ENCODE measurements at places on chromosomes 11 and 22.
A peak's percentile ranks its signal among the peaks of the same experiment; 100 is the strongest.

DNA sequence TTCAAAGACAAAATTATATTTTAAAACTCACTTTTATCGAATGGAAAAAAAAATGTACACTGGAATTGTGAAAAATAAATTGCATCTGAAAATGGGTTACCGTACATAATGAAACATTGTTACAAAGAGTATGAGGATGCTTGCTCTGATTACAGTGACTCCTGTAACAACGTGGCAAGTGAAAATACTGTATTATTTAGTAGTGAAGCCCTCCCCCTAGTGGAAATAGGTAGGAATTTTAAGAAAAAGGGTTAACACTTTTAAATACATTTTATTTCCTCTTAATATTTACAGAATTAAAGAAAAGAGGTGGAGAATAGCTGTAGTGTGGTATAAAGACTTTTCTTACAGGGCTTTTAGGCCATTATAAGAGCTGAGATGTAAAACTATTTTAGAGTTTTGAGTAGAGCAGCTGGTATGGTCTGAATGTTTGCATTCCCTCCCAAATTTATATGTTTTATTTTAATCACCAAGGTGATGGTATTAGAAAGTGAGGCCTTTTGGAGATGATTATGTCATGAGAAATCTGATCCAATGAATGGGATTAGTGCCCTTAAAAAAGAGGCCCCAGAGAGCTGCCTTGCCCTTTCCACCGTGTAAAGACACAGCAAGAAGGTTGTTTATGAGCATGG lies 25.2 kb downstream of the FAM76B start:
- peak; percentile 60 for DNase-seq

- DNase-seq, result no peak
Observed at GRCh38 chr11:76785513-76785912, 2.4 kb downstream of the TSKU start.

DNA sequence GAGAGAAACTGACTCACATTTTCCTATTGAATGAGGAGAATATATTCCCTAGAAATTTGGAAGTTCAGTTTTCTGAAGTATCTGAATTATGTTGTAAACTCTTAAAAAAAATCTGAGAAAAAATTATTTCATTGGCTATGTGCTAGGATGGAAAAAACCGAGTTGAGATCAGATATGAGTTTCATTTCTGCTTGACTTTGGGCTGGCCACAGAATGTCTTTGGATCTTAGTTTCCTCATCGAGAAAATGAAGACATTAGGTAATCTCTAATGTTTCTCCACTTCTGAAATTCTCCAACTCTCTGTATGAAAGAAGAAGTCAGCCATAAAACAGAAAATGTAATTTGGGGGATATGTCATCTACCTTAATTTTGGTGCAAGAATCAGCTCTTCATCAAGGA lies 28.8 kb downstream of the SLN start:
- no peak for DNase-seq

DNA sequence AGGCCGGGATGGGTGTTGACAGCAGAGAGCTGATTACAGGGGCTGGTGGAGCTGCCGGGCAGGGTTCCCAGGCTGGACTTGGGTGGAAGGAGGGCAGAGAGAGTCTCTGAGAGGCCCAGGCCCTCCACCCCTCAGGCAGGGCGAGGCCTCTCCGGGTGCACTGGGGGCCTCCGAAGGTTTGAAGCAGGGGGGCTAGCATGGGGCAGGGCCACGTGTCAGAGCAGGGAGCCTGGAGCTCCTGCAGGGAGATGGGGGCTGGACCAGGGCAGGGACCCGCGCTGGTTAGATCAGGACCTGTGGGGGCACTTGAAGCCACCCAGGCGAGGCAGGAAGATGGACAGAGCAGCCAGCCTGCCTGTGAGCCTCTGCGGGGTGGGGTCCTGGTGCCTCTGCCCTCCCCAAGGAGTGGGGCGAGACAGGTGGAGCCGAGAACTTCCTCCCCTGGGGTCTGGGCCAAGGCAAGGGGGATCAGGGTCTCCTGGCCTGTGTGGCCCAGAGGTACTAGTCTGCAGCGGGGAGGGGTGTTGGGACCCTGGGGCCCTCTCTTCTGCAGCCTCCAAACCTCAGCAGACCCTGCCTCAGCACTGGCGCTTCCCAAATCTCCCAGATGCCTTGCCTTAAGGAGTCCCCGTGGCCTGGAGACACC lies 911 bp downstream of the PANX2 start:
- DNase-seq, result no peak

- DNase-seq, result no peak
Observed at GRCh38 chr22:38694940-38695339, 5.8 kb downstream of the JOSD1 start.

GRCh38 chr11:124812876-124813275 lies 12.7 kb upstream of the MSANTD2 start:
- no peak for DNase-seq

DNA sequence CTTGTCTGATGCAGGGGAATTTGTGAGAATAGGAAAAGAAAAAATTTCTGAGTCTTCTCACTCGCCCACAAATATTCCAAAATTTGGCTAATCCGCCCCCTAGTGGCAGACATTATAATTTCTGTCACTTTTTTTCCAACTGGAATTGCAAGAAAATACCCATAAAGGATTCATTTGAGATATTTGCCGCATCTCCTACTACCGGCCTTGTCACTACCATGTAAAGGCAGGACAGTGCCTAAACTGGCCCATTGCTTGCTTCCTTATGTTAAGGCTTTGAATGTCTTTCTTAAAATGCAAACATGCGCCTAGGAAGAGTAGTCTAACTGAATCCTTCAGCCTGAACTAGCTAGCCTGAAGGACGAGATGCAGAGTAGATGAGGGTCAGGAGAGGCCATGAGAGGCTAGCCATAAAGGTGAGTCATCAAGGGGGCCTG lies 9.3 kb upstream of the CEP295 start:
- DNase-seq, result peak; percentile 34

- DNase-seq, result no peak
Observed at GRCh38 chr11:59040607-59041006, 45.5 kb upstream of the GLYATL1B start.

- no peak for DNase-seq
Observed at GRCh38 chr11:118441770-118442275, 5.5 kb downstream of the KMT2A start.

DNA sequence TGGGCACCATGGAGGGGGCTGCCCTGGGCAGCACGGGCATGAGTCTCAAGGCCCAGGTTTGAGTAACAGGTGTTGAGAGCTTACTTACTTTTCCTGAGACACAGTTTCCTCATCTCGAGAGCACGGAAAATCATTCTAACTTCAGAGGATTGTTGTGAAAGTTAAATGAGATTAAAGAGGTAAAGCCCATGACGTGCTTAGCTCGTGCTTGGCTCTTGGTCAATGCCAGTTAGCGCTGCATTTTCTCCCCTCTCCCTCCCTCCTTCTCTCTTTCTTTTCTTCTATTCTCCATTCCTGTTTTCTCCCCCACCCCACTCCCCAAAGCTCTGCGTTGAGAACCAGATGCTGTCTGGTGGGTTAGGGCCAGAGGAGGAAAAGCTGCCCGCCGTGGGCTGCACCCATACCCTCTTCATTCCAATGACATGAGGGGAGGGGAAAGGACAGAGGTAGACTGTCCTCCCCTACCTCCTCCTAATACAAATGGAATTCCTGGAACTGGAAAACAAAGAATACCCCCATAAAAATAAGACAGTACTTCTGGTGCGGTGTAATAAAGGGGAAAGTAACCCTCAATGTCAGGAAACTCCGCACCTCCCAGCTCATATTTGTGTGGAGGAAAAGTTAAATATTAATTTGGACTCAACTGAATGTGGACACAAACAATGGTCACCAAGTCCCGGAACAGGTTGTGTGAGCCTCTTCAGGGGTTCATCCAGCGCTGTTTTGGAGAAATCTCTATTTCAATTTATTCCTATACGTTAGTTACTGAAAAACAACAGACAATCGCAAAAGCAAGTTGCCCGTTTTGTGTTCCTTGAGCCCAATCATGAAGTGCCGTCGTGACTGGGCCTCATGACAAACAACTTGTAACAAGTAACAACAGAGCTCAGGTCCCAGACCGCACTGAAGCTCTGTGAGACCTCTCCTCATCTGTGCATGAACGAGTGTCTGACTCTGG lies 54.8 kb upstream of the B3GAT1 start:
- no peak for DNase-seq

DNA sequence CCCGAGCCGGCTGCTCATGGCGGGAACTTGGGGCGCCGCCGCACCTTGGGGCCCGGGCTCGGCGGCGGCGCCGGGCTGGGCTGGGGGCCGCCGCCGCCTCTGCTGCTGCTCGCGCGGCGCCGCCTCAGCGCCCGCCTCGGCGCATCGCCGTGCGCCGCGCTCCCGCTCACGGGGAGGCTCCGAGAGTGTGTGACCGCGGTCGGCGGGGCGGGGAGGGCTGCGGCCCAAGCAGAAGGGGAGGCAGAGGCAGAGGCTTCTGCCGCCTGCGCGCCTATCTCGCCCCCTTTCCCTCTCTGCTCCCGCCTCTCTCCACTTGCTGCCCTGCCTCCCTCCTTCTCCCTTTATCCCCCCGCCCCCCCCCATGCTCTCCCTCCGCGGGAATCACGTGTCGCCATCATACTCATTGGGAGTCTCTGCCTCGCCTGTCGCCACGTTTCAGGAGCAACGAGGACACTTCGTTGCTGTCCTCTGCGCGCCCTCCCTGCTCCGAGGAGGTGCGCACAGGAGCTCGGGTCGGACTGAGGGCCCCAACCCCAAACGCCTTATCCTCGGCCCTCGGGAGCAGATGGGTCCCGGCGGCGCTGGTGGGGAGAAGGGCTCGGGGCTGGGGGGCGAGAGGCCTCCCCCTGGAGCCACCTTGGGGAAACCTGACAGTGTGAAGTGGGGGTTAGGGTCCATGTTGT lies at the start of gene GUCY1A2:
GUCY1A2 (minus strand) TSS at position 258 of the 683 bp plus-strand sequence. CDS start 421 bp downstream, outside the sequence.
- no peak for DNase-seq

GRCh38 chr11:1450949-1451710 lies 35.4 kb downstream of the MOB2 start:
- DNase-seq, result no peak

GRCh38 chr22:22593964-22594656 lies 35.0 kb upstream of the PRAME start:
- peak; percentile 62 for DNase-seq

DNA sequence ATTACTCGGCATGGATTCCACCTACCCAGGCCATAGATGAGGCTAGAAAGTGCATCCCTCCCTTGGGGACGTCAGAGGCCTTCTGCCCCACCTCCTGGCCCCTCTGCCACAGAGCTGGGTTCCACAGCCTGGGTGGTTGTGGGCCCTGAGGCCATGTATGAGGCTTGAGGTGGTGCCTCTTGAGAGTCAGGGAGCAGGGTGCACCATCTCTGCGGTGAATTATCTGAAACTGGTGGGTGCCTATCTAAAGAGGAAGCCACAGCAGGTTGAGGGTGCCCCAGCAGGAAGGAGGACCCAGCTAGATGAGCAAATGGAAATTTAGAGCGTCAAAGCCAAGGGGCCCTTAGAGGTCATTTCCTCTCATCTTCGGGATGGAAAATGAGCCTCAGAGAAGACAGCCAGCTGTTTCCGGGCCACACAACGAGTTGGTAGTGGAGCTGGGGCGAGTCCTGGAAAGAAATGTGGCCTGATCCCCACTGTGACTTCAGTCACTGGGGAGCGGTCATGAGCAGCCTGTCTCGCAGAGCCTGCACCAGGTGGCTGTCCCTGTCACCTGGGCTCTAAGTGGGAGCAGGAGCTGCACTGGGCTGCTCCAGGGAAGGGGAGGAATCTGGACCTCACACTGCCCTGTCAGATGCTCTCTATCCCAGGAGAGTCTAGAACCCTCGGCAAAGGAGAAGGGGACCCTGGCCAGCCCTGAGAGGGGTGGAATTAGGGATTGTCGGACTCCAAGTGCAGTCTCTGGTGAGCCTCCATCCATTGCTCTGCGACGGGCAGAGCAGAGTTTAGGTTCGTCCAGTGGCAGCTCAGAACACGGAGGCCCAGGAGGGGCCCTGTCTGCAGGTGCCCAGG lies 7.3 kb downstream of the ADORA2A start:
- DNase-seq, result peak; percentile 88

DNA sequence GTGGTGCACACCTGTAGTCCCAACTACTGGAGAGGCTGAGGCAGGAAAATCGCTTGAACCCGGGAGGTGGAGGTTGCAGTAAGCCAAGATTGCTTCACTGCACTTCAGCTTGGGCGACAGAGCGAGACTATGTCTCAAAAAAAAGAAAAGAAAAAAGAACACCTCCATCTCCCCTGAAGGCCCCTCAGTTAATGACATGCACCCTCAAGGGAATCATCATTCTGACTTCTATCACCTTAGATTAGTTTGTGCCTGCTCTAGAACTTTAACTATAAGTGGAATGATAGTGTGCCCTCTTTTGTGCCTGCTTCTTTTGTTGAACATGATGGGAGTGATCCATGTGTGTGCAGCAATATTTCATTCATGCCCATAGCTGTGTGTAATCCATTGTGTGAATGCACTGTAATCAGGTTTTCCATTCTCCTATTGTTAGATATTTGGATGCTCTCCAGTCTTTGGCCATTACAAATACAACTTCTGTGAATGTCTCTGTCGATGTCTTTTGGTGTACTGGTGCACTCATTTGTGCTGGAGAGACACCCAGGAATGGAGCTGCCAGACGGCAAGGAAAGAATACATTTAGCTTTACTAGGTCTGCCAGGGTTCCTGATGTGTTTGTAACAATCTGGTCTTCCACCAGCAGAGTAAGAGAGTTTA lies 883 bp upstream of the VPREB3 start:
- no peak for DNase-seq

DNA sequence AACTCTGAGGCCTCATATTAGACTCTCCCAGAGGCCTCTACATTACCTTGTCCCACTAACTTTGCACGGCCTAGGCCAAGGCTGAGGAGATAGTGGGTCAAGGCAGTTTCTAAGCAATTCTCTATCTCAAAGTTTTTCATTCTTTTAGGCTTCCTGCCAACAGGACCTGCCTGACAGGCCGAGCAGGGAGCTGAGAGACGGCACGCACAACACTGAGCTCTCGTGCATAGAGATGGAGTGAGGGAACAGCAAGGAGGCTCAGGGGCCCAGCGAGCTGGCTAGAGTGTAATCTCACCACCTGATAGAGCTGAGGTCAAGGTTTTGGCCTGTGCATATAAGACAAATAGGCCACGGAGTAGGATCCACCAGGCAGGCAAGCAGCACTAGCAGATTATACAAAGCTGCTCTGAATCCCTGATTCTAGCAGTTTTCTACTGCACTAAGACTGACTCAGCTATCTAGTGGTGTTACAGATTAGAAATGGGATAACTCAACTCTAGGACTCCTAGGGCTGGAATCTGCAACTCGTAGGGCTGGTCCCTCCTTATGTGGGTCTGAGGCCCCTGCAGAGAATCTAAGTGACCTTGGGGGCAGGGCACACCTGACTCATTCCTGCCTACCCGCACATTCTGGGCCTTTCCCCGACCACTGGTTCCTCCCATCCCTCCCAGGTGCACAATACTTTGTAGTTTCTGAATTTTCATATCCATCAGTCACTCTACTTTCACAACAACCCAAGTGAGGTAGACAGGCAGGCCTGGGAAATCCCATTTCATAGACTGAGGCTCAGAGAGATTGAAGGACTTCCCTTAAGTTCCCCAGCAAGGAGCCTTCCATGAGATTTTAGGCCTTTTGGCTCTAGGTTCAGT lies 1.7 kb downstream of the CYB5R2 start:
- peak; percentile 4 for DNase-seq
